ENCODE measurements at places on chromosomes 6 and 20.

GRCh38 chr6:111845441-111845871 lies 27.8 kb downstream of the FYN start:
- peaks cover 55% of the 10 kb centered on the region for H3K4me1 ChIP-seq
- H3K27me3 ChIP-seq = no peaks in the 10 kb centered on the region

- no peak overlapping the region for H3K4me3 ChIP-seq
- H3K27me3 ChIP-seq = no peaks in the 10 kb centered on the region
- H3K4me1 ChIP-seq = peaks cover 2% of the 10 kb centered on the region
- no peaks in the 10 kb centered on the region for H3K36me3 ChIP-seq
- H3K27ac ChIP-seq = no peak overlapping the region
These were observed 97.4 kb downstream of the EPB41L2 start for GRCh38 chr6:130965656-130966055.

GRCh38 chr20:54231036-54231435 lies 23.1 kb downstream of the PFDN4 start:
- H3K4me1 ChIP-seq = peaks cover 4% of the 10 kb centered on the region
- H3K27ac ChIP-seq = no peak overlapping the region
- H3K36me3 ChIP-seq = no peaks in the 10 kb centered on the region
- H3K27me3 ChIP-seq = no peaks in the 10 kb centered on the region
- no peak overlapping the region for H3K4me3 ChIP-seq
- DNase-seq = no peak

GRCh38 chr20:5719861-5720403 lies 30.3 kb upstream of the SHLD1 start:
- no peaks in the 10 kb centered on the region for H3K36me3 ChIP-seq
- peaks cover 7% of the 10 kb centered on the region for H3K4me1 ChIP-seq
- H3K4me3 ChIP-seq = no peak overlapping the region
- no peak for DNase-seq

GRCh38 chr20:32189691-32190615 lies 17.6 kb downstream of the PLAGL2 start:
- H3K4me3 ChIP-seq = peak overlapping the region; percentile 72
- H3K27me3 ChIP-seq = no peaks in the 10 kb centered on the region
- H3K36me3 ChIP-seq = peaks cover 15% of the 10 kb centered on the region
- H3K4me1 ChIP-seq = peaks cover 3% of the 10 kb centered on the region

- H3K4me1 ChIP-seq = no peaks in the 10 kb centered on the region
- no peak overlapping the region for H3K4me3 ChIP-seq
- H3K27me3 ChIP-seq = peaks cover 8% of the 10 kb centered on the region
- no peaks in the 10 kb centered on the region for H3K36me3 ChIP-seq
These were observed 98.7 kb downstream of the SULF2 start for GRCh38 chr20:47686545-47686944.

DNA sequence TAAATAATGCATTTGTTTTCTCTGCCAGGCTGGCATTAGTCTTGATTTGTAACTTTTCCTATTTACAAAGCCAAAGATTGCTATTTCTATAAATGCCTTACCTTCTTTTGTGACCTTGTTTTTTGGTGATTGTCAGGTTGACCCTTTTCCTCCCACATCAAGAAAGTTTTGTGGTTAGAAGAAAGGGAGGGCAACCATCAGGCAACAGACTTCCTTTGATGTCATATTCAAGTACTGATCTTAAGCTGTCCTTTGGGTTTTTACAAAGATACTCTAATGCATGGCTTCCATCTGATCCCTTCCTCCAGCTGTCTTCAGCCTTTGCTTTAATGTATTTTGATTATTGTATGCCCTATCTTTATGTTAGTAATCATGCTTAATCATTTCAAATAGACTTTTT lies 23.9 kb downstream of the RNF217 start:
- H3K4me3 ChIP-seq = no peak overlapping the region
- no peak for DNase-seq
- H3K4me1 ChIP-seq = no peaks in the 10 kb centered on the region
- no peaks in the 10 kb centered on the region for H3K27me3 ChIP-seq
- no peaks in the 10 kb centered on the region for H3K36me3 ChIP-seq

- no peak for DNase-seq
- no peak overlapping the region for H3K4me3 ChIP-seq
- no peak overlapping the region for H3K27ac ChIP-seq
- no peaks in the 10 kb centered on the region for H3K4me1 ChIP-seq
These were observed 120.9 kb downstream of the CFAP61 start for GRCh38 chr20:20173254-20173653.

GRCh38 chr6:46490425-46491200 lies 636 bp downstream of the RCAN2 start:
- no peak overlapping the region for H3K27ac ChIP-seq
- H3K36me3 ChIP-seq = no peaks in the 10 kb centered on the region
- DNase-seq = no peak
- H3K27me3 ChIP-seq = peaks cover 73% of the 10 kb centered on the region

GRCh38 chr6:28960846-28961500 lies 37.2 kb upstream of the TRIM27 start:
- no peak overlapping the region for H3K27ac ChIP-seq
- H3K4me1 ChIP-seq = no peaks in the 10 kb centered on the region
- H3K27me3 ChIP-seq = peaks cover 28% of the 10 kb centered on the region
- no peaks in the 10 kb centered on the region for H3K36me3 ChIP-seq

- no peak for DNase-seq
- H3K27me3 ChIP-seq = no peaks in the 10 kb centered on the region
- peaks cover 20% of the 10 kb centered on the region for H3K36me3 ChIP-seq
These were observed 57.5 kb downstream of the ILRUN start for GRCh38 chr6:34638834-34639736.

DNA sequence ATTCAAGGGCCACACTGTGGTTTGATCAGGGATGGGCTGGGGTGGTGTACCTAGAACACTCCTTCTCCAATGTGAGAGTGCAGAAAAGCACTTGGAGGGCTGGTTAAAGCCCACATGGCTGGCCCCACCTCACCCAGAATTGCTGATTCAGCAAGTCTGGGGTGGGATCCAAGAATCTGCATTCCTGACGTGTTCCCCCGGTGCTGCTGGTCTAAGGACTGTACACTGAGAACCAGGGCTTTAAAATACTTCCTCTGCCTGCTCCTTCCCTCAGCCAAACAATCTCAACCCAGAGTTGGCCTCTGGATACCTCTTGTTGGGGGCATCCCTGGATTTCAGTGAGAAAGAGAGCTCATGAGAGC lies 13.4 kb upstream of the OCSTAMP start:
- no peak overlapping the region for H3K4me3 ChIP-seq
- H3K27ac ChIP-seq = no peak overlapping the region
- no peaks in the 10 kb centered on the region for H3K36me3 ChIP-seq
- peaks cover 15% of the 10 kb centered on the region for H3K27me3 ChIP-seq
- no peak for DNase-seq
- peaks cover 23% of the 10 kb centered on the region for H3K4me1 ChIP-seq

DNA sequence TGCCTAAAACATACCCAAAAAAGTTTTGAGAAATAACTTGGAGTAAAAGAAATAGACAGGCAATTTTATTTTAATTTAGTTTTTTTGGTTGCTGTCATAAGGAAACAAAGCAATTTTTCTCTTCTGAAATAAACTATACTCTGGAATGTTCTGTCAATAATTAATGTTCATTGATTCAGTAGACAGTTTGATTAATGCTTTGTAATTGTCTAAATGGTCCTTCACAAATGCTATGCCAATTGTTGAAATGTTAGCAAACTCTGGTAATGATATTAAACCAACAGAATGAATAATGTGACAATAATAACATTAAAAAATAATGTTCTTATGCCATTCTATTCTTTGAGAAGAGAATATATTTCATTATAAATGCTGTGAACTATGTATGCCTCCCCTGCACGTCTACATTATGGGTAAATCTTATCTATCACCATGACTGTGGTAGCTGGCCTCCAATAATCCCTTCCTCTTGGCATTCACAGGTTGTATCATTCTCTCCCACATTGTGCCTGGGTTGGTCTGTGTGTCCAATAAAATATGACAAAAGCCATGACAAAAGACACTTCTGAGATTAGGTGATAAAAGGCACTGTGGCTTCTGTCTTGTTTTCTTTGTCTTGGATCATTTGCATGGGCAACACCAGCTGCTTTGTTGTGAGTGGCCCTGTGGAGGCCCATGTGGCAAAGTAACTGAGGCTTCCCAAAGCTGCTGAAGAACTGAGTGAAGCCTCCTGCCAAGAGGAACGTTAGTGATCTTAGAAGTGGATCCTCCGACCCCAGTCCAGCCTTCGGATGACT lies 25.1 kb downstream of the IL20RA start:
- no peak for DNase-seq
- peaks cover 3% of the 10 kb centered on the region for H3K4me1 ChIP-seq
- H3K4me3 ChIP-seq = no peak overlapping the region
- peaks cover 2% of the 10 kb centered on the region for H3K36me3 ChIP-seq
- H3K27me3 ChIP-seq = peaks cover 66% of the 10 kb centered on the region
- no peak overlapping the region for H3K27ac ChIP-seq

GRCh38 chr6:134447883-134448387 lies 130.0 kb upstream of the SGK1 start:
- no peak overlapping the region for H3K4me3 ChIP-seq
- H3K4me1 ChIP-seq = peaks cover 19% of the 10 kb centered on the region
- no peak for DNase-seq
- no peaks in the 10 kb centered on the region for H3K36me3 ChIP-seq
- no peaks in the 10 kb centered on the region for H3K27me3 ChIP-seq

DNA sequence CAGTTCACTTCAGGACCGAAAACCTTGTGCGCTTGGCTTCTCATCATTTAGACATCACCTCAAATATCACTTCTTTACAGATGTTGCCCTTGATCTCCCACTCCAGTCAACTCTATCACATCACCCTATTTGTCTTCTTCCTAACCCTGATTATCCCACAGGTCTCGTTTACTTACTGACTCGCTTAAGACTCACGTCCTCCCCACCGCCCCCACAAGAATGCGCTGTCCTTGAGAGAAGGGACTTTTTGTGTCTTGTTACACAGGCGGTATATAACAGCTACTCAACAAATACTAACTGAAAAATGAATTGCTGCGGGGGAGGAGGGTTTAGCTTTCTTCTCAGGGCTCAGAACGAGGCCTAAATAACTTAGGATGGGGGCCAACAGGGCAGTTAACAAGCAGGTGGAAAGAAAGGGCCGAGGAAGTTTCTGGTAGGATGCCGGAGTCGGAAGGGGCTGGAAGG lies 527 bp downstream of the TOMM34 start:
- peak; percentile 75 for DNase-seq
- H3K27ac ChIP-seq = peak overlapping the region; percentile 96
- peaks cover 53% of the 10 kb centered on the region for H3K4me1 ChIP-seq
- peak overlapping the region; percentile 98 for H3K4me3 ChIP-seq
- H3K36me3 ChIP-seq = peaks cover 35% of the 10 kb centered on the region

- no peak for DNase-seq
- H3K27me3 ChIP-seq = peaks cover 25% of the 10 kb centered on the region
- peaks cover 47% of the 10 kb centered on the region for H3K4me1 ChIP-seq
- peak overlapping the region; percentile 89 for H3K4me3 ChIP-seq
- peaks cover 10% of the 10 kb centered on the region for H3K36me3 ChIP-seq
These were observed 1.4 kb downstream of the MTCL3 start for GRCh38 chr6:127517693-127518092.

DNA sequence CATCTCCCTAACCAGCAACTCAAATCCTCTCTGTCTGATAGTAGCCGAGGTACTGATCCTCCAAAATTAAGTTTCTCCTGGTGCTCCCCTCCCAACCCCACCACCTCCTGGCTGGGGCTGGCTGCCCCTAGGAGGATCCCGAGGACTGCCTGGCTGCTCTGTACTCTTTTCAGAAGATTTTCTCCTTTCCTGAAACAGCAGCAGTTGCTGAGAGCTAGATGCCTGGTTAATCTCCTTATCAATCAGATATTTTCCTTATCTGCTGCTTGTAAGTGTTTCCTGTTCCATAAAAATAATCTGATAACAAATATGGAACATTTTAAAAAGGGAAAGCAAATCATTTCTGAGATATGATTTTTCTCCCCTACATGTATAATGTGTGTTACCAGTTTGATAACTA lies 52.8 kb downstream of the ZMYND8 start:
- H3K4me3 ChIP-seq = no peak overlapping the region
- peaks cover 37% of the 10 kb centered on the region for H3K4me1 ChIP-seq
- H3K36me3 ChIP-seq = peaks cover 55% of the 10 kb centered on the region
- no peak overlapping the region for H3K27ac ChIP-seq
- no peaks in the 10 kb centered on the region for H3K27me3 ChIP-seq

DNA sequence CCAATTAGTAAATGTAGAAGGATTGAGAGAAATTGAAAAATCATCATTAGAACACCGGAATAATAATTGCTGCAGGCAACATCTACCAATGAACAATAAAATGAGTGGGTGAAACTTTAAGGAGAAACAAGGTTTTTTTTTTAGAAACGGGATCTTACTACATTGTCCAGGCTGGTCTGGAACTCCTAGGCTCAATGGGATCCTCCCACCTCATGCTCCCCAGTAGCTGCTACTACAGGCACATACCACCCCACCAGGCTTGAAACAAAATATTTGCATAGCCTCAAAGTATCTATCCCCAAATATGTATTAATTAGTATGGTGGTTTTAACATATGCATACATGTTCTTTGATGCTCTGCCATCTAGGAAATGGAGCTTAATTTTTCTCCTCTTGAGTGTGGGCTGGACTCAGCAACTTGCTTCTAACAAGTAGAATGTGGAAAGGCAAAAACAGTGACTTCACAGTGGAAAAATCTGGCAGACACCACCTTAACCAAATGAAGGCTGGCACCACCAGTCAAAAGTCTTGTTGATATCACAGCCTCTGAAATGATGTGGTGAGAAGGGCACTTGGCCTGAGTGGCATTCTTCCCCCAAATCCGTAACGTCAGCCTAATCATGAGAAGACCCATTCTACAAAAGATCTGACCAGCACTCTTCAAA lies 12.1 kb downstream of the NRSN2 start:
- no peaks in the 10 kb centered on the region for H3K36me3 ChIP-seq
- no peak overlapping the region for H3K4me3 ChIP-seq
- no peak overlapping the region for H3K27ac ChIP-seq
- no peaks in the 10 kb centered on the region for H3K27me3 ChIP-seq

DNA sequence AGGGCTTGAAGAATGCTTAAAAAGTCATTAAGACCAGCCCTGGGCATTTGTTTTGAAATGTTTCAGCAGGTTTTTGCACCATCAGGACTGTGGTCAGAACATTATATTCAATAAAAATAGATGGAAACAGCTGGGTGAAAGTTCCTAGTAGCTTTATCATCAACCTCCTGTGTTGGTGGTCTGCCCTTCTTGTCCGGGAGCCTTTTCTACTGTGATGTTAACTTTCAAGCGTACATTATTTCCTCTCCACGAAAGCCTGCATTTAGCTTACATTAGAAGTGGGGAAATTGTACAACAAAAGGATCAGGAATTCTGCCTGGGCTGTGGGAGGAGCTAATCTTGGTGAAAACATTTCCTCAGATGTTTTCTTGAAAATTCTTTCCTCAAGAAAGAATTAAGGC lies 71.1 kb downstream of the LAMA4 start:
- H3K27ac ChIP-seq = no peak overlapping the region
- peaks cover 43% of the 10 kb centered on the region for H3K27me3 ChIP-seq
- no peak overlapping the region for H3K4me3 ChIP-seq
- no peaks in the 10 kb centered on the region for H3K4me1 ChIP-seq
